ENCODE measurements at places on chromosomes 11 and 22. TPM values are rescaled to one million over a fixed set of nuclear protein-coding genes. Genes with fewer than 3 reads are reported as not detected.

The CLMP gene
- 0.07 TPM for total RNA-seq

The GRAP2 gene
- total RNA-seq: 53.2 TPM

The CHST1 gene
- total RNA-seq: 0.80 TPM

The TMEM191B gene
- 2.6 TPM for total RNA-seq

The GPHA2 gene
- not detected for total RNA-seq

The CABP4 gene
- total RNA-seq: 0.33 TPM

DNA sequence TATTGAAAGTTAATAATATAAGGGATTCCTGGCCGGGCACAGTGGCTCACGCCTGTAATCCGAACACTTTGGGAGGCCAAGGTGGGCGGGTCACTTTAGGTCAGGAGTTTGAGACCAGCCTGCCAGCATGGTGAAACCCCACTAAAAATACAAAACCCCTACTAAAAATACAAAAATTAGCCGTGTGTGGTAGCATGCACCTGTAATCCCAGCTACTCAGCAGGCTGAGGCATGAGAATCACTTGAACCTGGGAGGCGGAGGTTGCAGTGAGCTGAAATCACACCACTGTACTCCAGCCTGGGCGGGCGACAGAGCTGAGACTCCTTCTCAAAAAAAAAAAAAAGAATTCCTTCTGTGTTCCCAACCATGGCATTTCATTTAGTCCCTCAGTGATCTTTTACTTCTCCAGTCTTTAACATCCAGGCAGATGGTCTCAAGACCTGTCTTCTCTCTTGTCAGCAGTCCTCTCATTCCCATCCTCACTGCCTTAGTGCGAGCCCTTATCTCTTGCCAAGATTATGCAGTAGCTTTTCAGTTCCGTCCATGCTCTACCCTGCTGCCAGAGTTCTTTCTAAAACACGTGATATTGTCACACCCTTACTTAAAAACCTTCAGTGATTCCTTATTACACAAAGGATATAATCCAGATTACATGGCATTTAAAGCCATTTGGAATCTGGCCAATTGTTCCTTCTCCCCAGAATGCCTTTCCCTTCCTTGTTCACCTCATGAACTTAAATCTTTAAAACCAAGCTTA lies 17.9 kb downstream of the RTN3 start:
- no peak for DNase-seq

- no peak for DNase-seq
Observed at GRCh38 chr22:34111210-34111824, 191.0 kb upstream of the LARGE1 start.

DNA sequence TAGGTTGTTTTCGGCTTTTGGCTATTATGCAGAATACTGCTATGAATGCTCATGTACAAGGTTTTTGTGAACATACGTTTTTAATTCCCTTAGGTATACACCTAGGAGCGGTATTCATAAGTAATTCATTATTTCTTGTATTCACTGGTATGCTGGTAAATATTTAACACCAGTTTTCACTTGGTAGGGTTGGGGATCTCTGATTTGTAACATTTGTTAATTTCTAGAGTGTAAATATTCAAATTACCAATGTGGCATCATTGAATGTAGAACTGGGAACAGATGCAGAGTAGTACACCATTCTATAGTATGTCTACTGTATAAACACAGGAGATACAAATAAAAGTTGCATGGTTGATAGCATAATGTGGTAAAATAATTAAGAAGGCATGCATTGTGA lies 16.3 kb downstream of the GVQW3 start:
- no peak for DNase-seq

- DNase-seq: no peak
Observed at GRCh38 chr11:1906611-1907423, 12.7 kb upstream of the TNNT3 start.

GRCh38 chr11:75574698-75575602 lies 12.9 kb downstream of the SERPINH1 start:
- no peak for DNase-seq

DNA sequence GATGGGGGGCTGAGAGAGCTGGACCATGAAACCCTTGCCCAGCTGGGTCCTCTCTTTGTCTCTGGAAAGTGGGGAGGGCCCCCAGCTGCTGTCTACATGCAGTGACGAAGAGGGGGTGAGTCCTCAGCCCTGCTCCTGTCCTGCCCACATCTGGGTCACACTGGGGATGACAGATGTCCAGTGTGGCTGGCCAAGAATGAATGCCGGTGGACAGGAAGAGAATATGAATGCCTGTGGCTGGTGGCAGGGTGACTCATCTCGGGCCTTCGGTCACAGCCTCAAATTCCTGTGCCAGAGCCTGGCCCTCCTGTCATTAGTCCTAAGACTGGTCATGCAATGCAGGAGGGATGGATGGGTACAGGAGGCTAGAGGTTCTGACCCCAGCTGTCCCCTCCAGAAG lies 2.2 kb upstream of the PNPLA3 start:
- no peak for DNase-seq

Data from CD8-positive, alpha-beta memory T cell (primary cell).